ENCODE measurements at places on chromosomes 4 and X. TPM values are rescaled to one million over a fixed set of nuclear protein-coding genes. Genes with fewer than 3 reads are reported as not detected.

The LNX1 gene
- 6.0 TPM for total RNA-seq

The GPR50 gene
- not detected for total RNA-seq

DNA sequence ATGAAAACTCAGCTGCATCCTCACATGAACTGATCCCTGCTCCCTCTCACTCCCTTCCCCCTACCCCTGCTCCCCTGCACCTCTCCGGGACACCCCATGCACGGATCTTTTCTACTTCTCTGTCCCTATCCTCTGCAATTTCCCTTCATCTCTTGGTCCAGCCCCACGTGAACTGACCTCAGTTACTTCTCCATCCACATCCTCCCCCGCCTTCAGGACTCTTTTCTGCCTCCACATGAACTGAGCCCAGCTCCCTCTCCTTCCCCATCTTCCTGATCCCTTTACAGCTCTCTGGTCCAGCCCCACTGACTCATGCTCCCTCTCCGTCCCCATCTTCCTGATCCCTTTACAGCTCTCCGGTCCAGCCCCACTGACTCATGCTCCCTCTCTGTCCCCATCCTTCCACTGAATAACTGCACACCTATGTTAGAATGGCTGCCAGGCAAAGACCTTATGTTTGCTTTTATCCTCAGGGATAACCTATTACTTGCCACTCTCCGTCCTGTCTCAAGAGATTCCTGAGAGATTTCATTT lies 5.6 kb downstream of the CETN2 start:
- H3K4me1 ChIP-seq = no peaks in the 10 kb centered on the region
- H3K36me3 ChIP-seq = peaks cover 5% of the 10 kb centered on the region
- no peak overlapping the region for H3K4me3 ChIP-seq
- DNase-seq = no peak
- no peak overlapping the region for H3K27ac ChIP-seq

The COX7B2 gene
- not detected for total RNA-seq

DNA sequence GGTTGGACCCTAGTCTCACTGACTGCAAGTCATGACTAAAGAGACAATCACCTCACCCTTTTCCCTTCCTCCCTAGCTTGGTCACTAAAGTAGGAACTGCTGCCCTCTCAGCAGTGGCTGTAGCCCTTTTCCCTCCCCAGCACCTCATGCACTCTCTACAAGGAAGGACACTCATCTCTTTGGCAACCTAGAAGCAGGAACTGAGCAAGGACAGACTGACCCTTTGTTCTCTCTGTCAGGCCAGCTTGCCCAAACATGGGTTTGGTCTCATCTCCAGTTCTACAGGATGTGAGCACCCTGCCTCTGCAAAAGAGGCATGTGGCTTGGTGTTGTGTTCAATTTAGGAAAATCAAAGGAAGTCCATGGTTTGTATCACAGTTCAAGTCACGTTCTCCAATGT lies 15.8 kb downstream of the LEF1 start:
- H3K27me3 ChIP-seq = peaks cover 3% of the 10 kb centered on the region
- no peak for DNase-seq
- H3K4me1 ChIP-seq = no peaks in the 10 kb centered on the region

GRCh38 chrX:153299855-153300254 lies 21.7 kb downstream of the PNMA6F start:
- H3K27ac ChIP-seq = no peak overlapping the region
- H3K27me3 ChIP-seq = no peaks in the 10 kb centered on the region
- H3K4me3 ChIP-seq = no peak overlapping the region
- DNase-seq = no peak
- no peaks in the 10 kb centered on the region for H3K36me3 ChIP-seq

The DEFB131A gene
- total RNA-seq = not detected

GRCh38 chr4:972651-973424 lies 531 bp downstream of the DGKQ start:
- peak; percentile 81 for DNase-seq
- H3K27me3 ChIP-seq = no peaks in the 10 kb centered on the region
- H3K4me3 ChIP-seq = peak overlapping the region; percentile 79
- H3K27ac ChIP-seq = peak overlapping the region; percentile 18

DNA sequence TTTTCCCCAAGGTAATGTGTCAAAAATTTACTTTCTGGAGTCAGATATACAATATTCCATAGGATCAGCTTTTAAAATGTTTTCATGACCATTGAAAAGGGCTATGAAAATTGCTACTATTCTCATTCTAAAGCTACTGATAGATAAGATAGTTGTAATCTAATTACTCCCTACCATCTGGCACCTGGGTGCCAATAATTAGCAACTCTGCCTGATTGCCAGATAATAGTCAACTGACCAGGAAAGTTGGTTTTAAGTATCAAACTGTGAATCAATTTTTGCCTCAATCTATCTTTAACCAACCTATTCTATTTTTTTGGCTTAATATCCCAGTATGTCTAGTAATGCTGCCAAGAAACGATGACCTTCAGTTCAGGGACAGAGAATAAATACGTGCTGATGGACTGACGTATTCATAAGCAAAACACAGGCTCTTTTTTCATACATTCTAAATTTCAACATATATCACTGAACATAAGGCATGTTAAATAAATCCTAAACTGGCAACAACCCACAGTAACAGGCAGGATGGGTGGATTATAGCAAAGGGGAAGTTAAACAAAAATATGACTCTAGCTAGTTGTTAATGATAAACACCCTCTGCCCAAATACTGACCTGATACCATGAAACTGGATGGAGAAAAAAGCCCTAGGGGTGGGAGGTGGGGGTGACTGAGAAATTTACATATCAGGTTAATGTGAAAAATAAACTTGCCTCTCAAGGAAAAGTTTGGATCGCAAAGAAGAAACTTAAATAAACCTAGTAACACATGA lies 18.2 kb downstream of the SH3RF1 start:
- no peak overlapping the region for H3K4me3 ChIP-seq
- no peak overlapping the region for H3K27ac ChIP-seq
- H3K4me1 ChIP-seq = peaks cover 73% of the 10 kb centered on the region
- H3K27me3 ChIP-seq = no peaks in the 10 kb centered on the region

DNA sequence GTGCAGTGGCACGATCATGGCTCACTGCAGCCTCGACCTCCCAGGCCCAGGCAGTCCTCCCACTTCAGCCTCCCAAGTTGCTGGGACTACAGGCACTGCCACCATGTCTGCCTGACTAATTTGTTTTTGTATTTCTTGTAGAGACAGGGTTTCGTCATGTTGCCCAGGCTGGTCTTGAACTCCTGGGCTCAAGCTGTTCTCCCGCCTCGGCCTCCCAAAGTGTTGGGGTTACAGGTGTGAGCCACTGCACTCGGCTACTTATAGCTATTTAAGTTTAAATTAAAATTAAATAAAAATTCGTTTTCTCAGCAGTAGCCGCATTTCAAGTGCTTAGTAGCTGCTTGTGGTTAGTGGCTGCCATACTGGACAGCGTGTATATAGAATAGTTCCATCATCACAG lies 3.5 kb downstream of the SMAD1 start:
- peak overlapping the region; percentile 14 for H3K4me3 ChIP-seq
- H3K36me3 ChIP-seq = no peaks in the 10 kb centered on the region
- DNase-seq = no peak
- H3K4me1 ChIP-seq = peaks cover 25% of the 10 kb centered on the region
- H3K27me3 ChIP-seq = no peaks in the 10 kb centered on the region
- H3K27ac ChIP-seq = no peak overlapping the region

The SERTM2 gene
- 1.6 TPM for total RNA-seq

DNA sequence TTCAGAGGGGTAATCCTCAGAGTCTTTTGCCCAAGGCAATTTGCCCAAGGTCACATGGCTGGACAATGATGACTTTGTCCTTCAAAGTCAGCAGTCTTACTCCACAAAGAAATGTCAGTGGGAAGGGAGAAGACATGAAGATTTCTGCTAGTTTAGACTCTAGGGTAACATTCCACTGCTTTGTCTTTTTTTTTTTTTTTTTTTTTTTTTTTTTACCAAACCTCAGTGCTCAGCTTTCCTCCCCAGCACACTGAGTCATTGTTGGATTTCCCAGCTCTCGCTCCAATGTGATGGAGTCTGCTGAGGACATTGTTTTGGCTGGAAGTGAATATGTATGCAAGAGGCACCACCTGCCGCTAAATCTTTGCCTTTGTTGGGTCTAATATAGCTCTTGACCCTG lies 7.2 kb upstream of the C1QTNF7 start:
- H3K36me3 ChIP-seq = no peaks in the 10 kb centered on the region
- H3K27me3 ChIP-seq = no peaks in the 10 kb centered on the region
- H3K4me3 ChIP-seq = no peak overlapping the region
- DNase-seq = no peak

- no peaks in the 10 kb centered on the region for H3K36me3 ChIP-seq
- H3K27ac ChIP-seq = no peak overlapping the region
- peak; percentile 56 for DNase-seq
These were observed 35.4 kb upstream of the SORCS2 start for GRCh38 chr4:7156761-7157488.

The SPANXC gene
- not detected for total RNA-seq

DNA sequence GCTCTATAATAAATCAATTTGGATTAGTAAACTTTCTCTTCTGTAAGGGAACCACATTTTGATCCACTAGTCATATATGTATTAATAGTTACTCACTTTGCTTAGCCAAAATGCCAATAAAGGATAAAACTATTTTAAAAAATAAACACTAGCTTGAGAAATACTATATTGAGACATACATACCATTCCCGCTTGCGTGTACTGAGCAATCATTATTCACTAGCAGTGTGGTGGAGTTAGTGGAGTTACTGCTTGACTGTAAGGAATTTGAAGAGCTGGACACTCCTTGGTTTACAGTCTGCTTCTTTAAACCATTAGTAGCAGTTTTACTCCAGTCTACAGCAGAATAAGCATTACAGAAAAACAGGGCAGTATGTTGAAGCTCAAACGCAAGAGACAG lies 10.8 kb upstream of the PHKA2 start:
- H3K4me3 ChIP-seq = no peak overlapping the region
- H3K4me1 ChIP-seq = no peaks in the 10 kb centered on the region
- no peak for DNase-seq
- H3K36me3 ChIP-seq = no peaks in the 10 kb centered on the region
